ENCODE measurements at places on chromosomes 2 and 18. TPM values are rescaled to one million over a fixed set of nuclear protein-coding genes. Genes with fewer than 3 reads are reported as not detected.

- H3K27me3 ChIP-seq, result no peaks in the 10 kb centered on the region
- H3K27ac ChIP-seq, result no peak overlapping the region
- DNase-seq, result no peak
- no peak overlapping the region for H3K4me3 ChIP-seq
Observed at GRCh38 chr2:46666044-46666679, 186.8 kb downstream of the TMEM247 start.

DNA sequence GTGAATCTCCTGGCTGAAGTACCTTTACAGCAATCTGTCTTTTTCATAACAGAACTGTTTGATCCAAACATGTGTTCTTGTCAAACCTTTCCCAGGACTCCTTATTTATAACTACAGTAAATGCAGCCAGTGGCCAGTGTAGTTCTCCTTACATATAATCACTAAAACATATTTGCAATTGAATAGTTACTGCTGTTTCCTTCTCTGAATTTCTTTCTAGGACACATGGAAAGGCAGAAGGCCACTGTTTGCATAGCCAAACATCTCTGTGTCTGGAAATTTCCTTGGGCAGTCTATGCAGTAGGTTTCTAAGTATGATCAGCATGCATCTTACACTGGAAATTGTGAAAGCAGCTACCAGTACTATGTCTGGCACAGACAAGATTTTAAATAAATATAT is 57.4 kb upstream of the COL3A1 start:
- no peak for DNase-seq
- no peaks in the 10 kb centered on the region for H3K4me1 ChIP-seq
- no peaks in the 10 kb centered on the region for H3K36me3 ChIP-seq
- no peaks in the 10 kb centered on the region for H3K27me3 ChIP-seq
- no peak overlapping the region for H3K27ac ChIP-seq

GRCh38 chr18:44724105-44724778 is 43.6 kb downstream of the SETBP1 start:
- H3K27ac ChIP-seq, result no peak overlapping the region
- no peak overlapping the region for H3K4me3 ChIP-seq
- peaks cover 5% of the 10 kb centered on the region for H3K36me3 ChIP-seq
- DNase-seq, result no peak
- peaks cover 17% of the 10 kb centered on the region for H3K4me1 ChIP-seq

- H3K27ac ChIP-seq, result no peak overlapping the region
- H3K27me3 ChIP-seq, result no peaks in the 10 kb centered on the region
- H3K36me3 ChIP-seq, result peaks cover 3% of the 10 kb centered on the region
- no peak for DNase-seq
Observed at GRCh38 chr2:72395096-72395495, 247.4 kb upstream of the CYP26B1 start.

The STK17B gene
- 17.1 TPM for total RNA-seq

DNA sequence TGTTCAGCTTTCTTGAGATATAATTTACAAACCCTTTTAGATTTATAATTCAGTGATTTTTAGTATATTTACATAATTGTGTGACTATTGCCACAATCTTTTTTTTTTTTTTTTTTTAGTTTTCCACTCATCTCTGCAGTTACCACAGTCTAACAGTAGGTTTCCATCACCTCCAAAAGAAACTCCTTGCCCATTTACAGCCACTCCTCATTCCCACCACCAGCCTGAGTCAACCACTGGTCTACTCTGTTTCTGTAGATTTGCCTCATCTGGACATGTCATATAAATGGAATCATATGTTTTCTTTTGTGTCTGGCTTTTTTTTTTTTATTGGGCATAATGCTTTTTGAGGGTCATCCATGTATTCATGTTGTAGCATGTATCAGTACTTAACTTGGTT is 16.1 kb downstream of the MTX2 start:
- DNase-seq, result no peak
- peaks cover 13% of the 10 kb centered on the region for H3K36me3 ChIP-seq
- no peak overlapping the region for H3K4me3 ChIP-seq

DNA sequence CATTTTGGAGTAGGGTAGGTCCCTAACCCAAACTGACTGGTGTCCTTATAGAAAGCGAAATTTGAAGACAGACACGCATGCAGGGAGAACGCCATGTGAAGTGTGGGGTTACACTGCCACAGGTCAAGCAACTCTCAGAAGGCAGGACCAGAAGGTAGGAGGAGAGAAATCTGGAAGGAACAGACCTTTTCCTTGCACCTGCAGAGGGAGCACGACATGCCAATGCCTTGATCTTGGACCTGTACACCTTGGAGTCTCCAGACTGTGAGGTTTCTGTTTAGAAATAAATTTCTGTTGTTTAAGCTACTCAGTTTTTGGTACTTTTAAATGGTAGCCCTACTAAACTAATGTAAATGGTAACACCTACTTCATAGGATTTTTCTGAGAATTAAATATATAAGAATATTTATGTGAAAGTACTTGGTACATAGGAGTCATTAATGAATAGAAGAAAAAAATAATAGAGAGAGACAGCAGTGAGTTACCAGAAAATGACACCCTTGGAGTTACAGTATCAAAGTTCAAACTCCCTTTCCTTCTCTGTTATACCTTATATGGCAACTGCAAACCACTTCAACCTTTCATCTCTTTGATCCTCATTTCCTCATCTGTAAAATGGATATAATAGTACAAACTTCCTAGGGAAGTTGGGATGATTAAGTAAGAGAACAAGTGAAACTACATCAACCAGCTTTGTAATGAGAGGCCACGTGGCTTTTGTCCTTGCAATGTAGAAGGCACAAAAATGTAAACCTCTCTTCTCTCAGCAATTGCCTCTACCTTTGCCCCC is 184.9 kb upstream of the PARD3B start:
- no peak overlapping the region for H3K27ac ChIP-seq
- H3K36me3 ChIP-seq, result no peaks in the 10 kb centered on the region
- no peak for DNase-seq
- H3K4me1 ChIP-seq, result no peaks in the 10 kb centered on the region

The ANKAR gene
- total RNA-seq, result 5.1 TPM

The TRIM43 gene
- not detected for total RNA-seq

GRCh38 chr2:134771313-134771801 is 52.6 kb upstream of the TMEM163 start:
- H3K27me3 ChIP-seq, result no peaks in the 10 kb centered on the region
- no peak overlapping the region for H3K4me3 ChIP-seq
- H3K27ac ChIP-seq, result no peak overlapping the region
- H3K4me1 ChIP-seq, result peaks cover 15% of the 10 kb centered on the region

The LRRTM1 gene
- not detected for total RNA-seq

GRCh38 chr18:44179693-44180092 is 501.0 kb upstream of the SETBP1 start:
- no peaks in the 10 kb centered on the region for H3K4me1 ChIP-seq
- DNase-seq, result no peak
- no peak overlapping the region for H3K4me3 ChIP-seq
- H3K27me3 ChIP-seq, result no peaks in the 10 kb centered on the region

DNA sequence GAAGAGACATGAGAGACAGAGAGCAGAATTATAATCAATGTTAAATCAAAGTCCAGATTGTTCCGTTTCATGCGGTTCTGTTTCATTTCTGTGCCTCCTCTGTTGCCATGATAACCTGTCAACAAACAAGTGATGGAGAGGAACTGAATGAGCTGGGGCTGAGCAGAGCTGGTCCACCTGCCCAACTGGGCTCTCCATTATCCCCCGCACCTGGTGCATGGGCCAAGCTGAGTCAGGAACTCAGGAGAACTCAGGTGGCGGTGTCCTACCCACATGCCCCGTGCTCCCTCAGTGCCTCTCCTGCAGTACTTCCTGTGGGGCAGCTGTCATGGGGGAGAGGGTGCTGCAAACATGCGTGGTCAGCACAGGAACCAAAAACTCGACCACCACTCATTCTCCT is 178.8 kb downstream of the TTC32 start:
- no peak overlapping the region for H3K27ac ChIP-seq
- no peaks in the 10 kb centered on the region for H3K27me3 ChIP-seq
- H3K36me3 ChIP-seq, result no peaks in the 10 kb centered on the region
- no peaks in the 10 kb centered on the region for H3K4me1 ChIP-seq
- no peak for DNase-seq

- H3K27ac ChIP-seq, result peak overlapping the region; percentile 87
- DNase-seq, result no peak
- peaks cover 23% of the 10 kb centered on the region for H3K4me1 ChIP-seq
- H3K27me3 ChIP-seq, result no peaks in the 10 kb centered on the region
- H3K36me3 ChIP-seq, result peaks cover 28% of the 10 kb centered on the region
Observed at GRCh38 chr2:241153616-241154015, 3.3 kb downstream of the PPP1R7 start.

DNA sequence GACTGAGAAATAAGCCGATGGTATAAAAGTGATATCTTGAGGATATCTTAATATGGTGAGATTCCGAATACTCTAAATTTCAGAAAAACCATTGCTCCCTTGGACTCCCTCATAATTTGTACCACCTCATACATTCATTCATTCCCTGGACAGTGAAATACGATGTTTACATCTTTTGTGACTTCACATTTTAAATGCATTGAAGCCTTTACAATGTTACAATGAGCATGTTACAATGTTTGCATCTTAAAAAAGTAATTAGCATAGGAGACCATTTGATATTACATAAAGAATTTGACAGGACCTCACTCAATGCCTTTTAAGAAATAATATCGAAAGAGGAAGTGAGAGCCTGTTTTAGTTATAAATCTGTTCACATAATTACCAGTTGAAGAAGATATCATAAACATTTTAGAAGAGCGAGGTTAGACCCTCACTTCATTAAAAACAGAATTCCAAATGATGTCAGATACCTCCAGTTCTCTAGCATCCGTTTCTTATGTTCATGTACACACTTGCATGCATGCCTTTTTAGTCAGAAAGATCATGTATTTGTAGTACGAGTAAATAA is 372.0 kb downstream of the ARHGAP15 start:
- H3K4me1 ChIP-seq, result no peaks in the 10 kb centered on the region
- H3K36me3 ChIP-seq, result no peaks in the 10 kb centered on the region
- no peak for DNase-seq
- no peak overlapping the region for H3K27ac ChIP-seq

- H3K36me3 ChIP-seq, result peaks cover 10% of the 10 kb centered on the region
- no peaks in the 10 kb centered on the region for H3K4me1 ChIP-seq
- no peak overlapping the region for H3K4me3 ChIP-seq
Observed at GRCh38 chr2:39059366-39059952, 61.4 kb downstream of the SOS1 start.

The INO80D gene
- total RNA-seq, result 18.7 TPM
